NCI-H69 (cell line): ENCODE measurements at places on chromosomes 11 and 22.

DNA sequence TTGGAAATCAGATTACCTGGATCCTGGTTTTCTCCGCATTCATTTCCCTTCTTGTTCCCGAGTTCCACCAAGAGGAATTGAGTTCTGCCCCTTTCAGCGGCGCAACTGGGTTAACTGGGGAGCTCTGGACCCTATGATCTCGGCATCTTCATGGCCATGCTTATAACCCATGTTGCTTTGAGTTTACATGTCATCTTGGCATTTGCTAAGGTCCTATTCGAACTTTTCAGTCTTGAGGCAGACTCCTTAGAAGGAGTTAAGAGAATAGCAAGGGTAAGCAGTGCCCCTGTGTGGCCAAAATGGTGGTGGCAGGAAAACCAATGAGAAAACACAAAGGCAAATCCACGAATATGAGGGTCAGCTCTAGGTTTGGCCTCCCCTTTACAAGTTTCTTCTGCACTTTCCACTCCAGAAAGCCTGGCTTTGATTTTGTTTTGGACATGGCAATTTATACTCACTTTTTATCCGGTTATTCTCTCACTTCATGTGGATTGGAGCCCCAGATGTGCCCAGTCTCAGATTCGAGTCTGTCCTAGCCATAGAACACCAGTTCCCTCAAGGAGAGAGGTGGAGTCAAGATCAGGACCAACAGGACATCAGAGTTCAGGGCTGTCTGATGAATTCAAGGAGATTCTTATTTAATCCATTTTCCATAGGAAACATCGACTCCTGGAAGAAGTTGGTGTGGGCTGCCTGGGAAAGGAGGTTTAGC lies 55.3 kb upstream of the FBXO3 start:
- DNase-seq, result peak; percentile 78

- no peak for DNase-seq
Observed at GRCh38 chr11:1060852-1061616, 13.6 kb upstream of the MUC2 start.

- no peak for DNase-seq
Observed at GRCh38 chr11:69049490-69049867, 747 bp downstream of the TPCN2 start.

GRCh38 chr11:121489823-121490222 lies 37.1 kb upstream of the SORL1-AS1 start:
- DNase-seq, result no peak

- no peak for DNase-seq
Observed at GRCh38 chr11:57379732-57380131, 1.2 kb downstream of the PRG3 start.

DNA sequence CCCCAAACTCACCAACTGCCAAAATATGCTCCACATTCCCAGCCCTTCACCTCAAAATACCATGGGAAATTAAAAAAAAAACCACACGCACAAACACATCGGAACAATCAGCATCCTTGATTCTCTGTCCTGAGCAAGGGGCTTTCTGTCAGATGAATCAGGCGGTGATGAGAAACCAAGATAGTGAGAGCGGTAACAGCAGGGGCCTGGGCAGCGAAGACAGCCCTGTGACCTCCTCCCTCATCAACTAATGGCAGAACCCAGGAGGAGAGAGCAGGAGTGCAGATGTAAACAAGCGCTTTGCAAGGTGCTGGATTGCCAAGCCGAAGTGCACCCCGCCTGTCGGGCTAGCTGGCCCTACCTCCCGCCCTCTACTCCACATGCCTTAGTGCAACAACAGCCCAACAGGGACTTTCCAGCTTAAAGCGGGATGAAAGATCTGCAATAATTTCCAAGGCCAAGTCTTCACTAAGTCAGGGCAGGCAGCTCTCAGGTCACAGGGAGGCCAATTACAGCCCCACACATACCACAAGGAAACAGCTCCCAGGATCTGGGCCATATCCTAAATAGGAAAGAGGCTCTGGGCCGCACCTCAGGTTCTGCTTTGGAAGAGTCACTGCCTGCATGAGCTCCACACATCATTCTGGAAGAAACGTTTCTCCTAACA lies 72.2 kb upstream of the BID start:
- no peak for DNase-seq

GRCh38 chr11:128745311-128746136 lies 51.7 kb downstream of the FLI1 start:
- DNase-seq, result peak; percentile 8

DNA sequence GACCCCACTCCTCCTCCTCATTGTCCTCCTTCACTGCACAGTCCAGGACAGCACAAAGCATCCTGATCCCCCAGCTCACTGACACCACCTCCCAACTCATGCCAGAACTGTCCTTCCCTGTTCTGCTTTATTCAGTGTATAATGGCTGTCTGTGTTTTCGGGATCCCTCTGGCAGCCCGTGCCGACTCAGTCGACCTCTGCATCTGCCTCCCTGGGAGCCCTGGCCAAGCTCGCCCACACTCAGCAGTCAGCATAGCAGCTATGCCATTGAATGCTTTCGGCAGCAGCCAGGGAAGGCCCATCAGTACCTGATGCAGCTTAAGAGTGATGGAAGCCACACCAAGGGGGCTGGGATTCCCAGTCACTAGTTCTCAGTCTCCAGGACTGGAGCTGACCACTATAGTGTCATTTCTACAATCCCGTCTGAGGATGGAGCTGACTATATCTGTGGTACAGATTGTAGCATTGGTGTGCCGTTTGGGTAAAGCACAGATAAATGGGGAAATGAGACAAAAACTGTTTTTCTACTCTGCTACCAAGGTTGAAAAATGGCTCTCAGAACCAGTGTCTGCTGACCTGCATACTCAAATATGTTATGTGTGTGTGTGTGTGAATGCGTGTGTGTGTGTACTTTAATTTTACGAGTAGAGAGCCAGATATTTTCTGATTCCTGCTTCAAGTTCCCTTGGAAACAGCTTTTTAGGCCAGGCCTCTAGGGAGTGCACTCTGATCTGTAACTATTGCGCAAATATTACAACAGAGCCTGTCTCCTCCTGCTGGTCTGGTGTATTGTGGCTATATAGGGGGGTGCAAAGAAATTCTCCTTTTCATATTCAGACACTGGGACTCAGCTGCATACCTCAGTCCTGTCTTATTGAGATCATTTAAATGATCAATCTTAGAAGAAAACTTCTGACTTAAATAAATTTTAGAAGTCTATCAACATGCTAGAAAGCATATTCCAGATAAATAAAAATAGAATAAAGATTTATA lies 78.8 kb upstream of the TOP3B start:
- DNase-seq, result peak; percentile 63

DNA sequence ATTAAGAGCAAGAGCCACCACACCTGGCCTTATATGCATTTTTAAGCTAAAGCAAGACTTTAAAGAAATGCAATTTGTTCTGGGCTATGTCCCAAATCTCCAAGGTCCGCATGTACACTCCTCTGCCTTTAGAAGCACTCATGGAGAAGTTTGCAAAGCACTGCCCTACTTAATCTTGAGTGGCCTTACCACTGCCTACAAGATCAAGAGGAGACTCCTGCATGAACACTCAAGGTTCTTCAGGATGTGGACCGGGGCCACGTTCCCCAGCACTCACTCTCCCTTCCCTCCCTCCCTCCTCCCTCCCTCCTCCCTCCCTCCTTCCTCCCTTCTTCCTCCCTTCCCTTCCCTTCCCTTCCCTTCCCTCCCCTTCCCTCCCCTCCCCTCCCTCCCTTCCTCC lies 63.2 kb upstream of the HSPA8 start:
- no peak for DNase-seq

- no peak for DNase-seq
Observed at GRCh38 chr22:27323661-27324060, 477.9 kb downstream of the MN1 start.

GRCh38 chr11:36149538-36150242 lies 139.5 kb downstream of the COMMD9 start:
- peak; percentile 80 for DNase-seq

GRCh38 chr11:63901660-63902059 lies 15.3 kb downstream of the RCOR2 start:
- peak; percentile 22 for DNase-seq

GRCh38 chr22:50606946-50607658 lies 6.5 kb downstream of the MAPK8IP2 start:
- no peak for DNase-seq

- DNase-seq, result no peak
Observed at GRCh38 chr22:46377525-46378425, 42.3 kb downstream of the TRMU start.

GRCh38 chr11:17845431-17845881 lies 110.9 kb downstream of the KCNC1 start:
- DNase-seq, result no peak

DNA sequence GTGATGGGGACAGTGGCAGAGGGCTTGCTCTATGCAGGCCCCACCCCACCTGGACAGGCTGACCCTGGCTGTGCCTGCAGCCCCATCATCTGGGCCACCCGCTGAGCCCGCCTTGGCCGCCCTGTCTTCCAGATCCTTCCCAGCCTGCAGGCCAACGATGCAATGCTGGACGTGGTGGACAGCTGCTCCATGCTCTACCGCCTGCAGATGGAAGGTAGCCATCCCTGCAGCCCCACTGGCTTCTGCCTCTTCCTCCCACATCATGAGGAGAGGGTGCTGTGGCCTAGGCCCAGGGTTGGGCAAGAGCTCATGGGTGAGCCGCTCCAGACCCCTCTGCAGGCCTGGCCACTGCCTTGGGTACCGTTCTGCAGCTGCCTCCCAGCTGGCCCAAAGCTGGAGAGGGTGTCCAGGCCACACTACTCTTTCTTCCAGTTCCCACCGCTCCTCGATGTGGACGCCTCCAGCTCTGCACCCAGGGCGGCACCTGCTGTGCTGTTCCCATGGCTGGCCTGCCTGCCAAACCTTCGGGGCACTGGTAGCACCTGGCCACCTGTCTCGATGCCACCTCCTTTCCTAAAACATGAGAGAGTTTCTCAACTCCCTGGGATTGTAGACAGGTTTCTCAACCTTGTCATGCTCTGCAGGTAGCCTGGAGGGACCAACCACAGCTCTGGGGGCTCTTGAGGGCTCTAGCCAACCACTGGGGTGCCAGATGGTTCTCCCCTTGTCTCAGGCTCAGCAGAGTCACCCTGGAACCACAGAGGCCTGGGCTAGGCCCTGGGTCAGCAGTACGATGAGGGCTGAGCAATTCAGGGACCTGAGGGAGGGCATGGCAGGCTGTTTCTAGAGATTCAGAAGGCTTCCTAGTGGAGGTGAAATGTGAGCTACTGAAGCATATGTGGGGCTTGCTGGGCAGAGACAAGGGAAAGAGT lies 9.5 kb upstream of the GTSE1 start:
- no peak for DNase-seq

GRCh38 chr11:11608783-11609232 lies 13.0 kb downstream of the GALNT18 start:
- DNase-seq, result peak; percentile 62

DNA sequence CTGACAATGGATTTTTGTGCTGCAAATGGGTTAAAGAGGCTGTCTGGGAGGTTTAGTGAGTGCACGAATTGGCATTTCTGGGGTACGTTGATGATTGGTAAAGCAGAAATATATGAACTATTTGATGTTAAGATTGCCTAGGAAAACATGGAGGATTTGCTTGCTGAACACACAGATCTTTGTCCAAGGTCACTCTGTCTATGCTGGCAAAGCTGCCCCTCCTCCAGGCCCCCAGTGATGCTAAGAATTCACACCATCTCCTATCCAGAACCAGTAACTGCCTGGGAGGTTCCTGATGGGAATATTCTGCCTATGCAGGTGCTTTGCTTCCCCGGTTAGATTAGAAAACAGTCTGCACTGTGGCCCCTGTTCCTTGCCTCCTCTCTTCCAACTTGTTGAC lies 5.8 kb downstream of the MTNR1B start:
- no peak for DNase-seq

DNA sequence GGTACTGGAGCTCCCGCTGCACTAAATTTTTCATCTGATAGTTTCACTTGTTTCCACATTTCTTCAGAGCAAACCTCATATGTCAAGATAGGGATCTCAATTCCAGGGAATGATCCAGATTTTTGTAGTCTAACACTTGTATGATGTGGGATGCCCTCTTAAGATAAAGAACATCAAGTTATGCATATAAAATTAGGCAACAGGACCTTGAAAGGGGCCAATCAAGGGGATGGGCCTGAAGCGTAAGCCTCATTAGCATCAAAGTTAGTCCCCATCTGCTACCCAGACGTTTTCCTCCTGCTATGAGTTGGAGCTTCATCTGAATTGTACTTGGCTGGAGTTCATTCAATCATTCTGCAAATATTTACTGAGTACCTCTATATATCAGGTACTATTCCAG lies 17.5 kb downstream of the PDGFD start:
- DNase-seq, result peak; percentile 97

DNA sequence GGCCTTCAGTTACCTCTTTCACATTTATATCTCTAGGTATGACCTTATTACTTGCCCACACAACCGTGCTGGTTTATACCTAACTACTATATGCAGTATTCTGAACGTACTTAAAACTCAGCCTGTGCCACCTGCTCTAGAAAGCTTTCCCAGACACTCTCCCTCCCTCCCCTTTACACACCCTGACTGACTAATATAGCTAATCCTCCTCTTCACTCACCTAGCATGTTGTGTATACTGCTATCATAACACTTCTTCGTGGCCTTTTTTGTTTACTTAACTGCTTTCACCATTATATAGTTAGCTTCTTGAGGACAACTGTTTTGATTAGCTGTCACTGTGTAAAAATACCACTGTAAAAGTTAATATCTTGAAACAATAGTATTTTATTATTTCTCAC lies 23.5 kb downstream of the RNF214 start:
- DNase-seq, result no peak

DNA sequence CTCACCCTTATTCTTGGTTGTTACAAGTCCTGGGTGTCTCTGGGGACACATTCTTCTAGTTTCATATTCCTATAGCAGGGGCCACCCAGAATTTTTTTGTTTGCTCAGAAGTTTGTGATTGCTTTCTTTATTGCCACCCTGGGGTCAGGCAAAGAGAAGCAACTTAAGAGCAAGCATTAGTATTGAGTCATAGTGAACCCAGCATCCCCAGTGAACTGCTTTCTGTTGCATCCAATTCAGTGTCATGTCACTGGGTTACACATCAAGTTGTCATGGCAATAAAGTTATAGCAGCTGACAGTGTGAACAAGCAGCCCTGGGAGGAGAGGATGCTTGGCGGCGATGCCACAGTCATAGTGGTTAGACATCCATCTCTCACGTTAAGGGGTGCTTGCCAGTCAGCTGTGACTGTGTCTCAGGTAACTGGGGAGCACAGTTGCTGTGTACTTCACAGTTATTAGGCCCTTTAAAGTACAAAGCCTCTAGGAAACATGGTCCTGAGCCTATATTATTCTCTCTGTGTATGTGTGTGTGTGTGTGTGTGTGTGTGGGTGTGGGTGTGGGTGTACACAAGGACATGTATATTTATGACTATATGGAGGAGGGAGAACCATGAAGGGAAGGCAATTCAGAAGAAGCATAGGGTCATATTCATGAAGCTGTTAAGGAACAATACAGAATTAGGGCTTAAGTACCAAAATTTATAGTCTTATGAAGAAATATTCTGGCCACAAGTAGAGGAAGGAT lies 52.5 kb downstream of the TRIM44 start:
- peak; percentile 45 for DNase-seq

DNA sequence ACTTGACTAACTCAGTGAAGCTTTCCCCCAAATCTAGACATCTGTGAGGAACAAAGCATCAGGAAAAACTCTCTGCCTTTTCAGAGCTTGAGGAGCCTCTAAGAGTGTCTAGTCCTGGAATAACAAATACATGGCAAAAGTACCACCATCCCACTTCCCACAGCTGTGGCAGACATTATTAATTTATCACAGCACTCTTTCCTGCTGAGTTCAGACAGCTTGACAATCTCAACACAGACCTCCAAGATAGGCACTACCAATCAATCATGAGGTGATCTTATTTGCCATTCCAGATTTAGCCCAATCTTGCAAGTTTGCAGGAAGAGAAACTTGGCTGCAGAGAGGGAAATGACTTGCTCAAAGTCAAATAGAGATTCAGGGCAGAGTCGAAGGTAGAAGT lies 202.8 kb downstream of the MN1 start:
- no peak for DNase-seq

GRCh38 chr22:23219317-23219716 lies 39.0 kb downstream of the BCR start:
- DNase-seq, result no peak
